ENCODE measurements at places on chromosomes 4 and X. TPM values are rescaled to one million over a fixed set of nuclear protein-coding genes. Genes with fewer than 3 reads are reported as not detected.
A peak's percentile ranks its signal among the peaks of the same experiment; 100 is the strongest.

The CENPVL2 gene
- not detected for total RNA-seq

GRCh38 chrX:86023811-86024210 lies 23.5 kb downstream of the CHM start:
- no peak for DNase-seq

- no peak for DNase-seq
These were observed 18.8 kb upstream of the RPL34 start for GRCh38 chr4:108601532-108601931.

The HNRNPDL gene
- 210 TPM for total RNA-seq

GRCh38 chrX:47285836-47286320 lies 53.1 kb downstream of the USP11 start:
- no peak for DNase-seq

DNA sequence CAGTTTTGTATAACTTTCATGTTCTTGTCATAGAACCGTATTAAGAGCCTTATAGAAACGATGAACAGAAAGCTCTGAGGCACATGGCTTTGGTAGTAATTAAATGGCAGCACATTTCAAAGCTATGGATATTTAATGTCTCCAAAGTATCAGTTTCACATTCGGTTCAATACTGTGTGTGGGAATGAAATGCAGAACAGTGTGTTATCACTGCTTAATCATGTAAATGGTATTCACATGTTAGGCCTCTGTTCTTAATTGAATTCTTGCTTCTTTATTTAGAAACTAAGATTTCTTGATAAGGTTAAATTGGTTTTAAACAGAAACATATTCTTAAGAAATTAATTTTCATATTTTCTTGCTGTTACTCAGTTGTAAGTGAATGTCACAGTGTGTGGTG lies 701.0 kb upstream of the PITX2 start:
- DNase-seq: no peak

The ATP2B3 gene
- not detected for total RNA-seq

- DNase-seq: no peak
These were observed 130.8 kb downstream of the TLL1 start for GRCh38 chr4:166003811-166004210.

The TMSB15C gene
- total RNA-seq: 0.41 TPM

DNA sequence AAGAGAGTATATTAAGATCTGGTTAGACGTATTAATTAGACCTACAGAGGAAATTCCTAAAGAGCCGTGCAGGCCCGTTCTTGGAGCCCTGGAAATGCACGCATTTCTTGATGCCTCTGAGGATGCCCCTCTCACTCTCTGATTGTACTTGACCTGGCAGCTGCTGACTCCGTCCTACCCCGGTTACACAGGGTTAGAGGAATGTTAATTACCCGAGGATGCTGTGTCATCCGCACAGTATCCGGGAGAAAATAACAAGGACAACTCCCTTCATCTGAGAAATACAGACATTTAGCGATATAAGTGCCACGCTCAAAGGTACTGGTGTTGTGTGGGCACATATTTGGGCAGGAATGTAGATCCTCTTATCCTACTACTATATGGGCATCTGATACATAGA lies 404.6 kb upstream of the FAT1 start:
- DNase-seq: no peak

GRCh38 chrX:155263854-155264628 lies at the start of gene RAB39B:
Gene RAB39B (minus strand): TSS chrX:155264491. CDS start chrX:155264288, 203 bp downstream.
- DNase-seq: peak; percentile 9
